Dermis lymphatic vessel endothelial cell (primary cell): ENCODE measurements at places on chromosomes 2 and 18. TPM values are rescaled to one million over a fixed set of nuclear protein-coding genes. Genes with fewer than 3 reads are reported as not detected.

The AFF3 gene
- total RNA-seq: 0.11 TPM in 1 of 2 replicates, not detected in the other

The FHOD3 gene
- 0.33 TPM in 1 of 2 replicates, not detected in the other for total RNA-seq

The FAM228A gene
- total RNA-seq: 0.09 and 0.43 TPM in 2 replicates

The ERICH2 gene
- total RNA-seq: not detected in 2 replicates

The SLC11A1 gene
- total RNA-seq: 0.09 and 0.11 TPM in 2 replicates

The INHA gene
- total RNA-seq: not detected in 2 replicates

The CERKL gene
- total RNA-seq: not detected in 2 replicates

The GBX2 gene
- total RNA-seq: 0.52 and 0.87 TPM in 2 replicates

The ZBTB7C gene
- total RNA-seq: not detected in 2 replicates

The TXNDC2 gene
- not detected in 2 replicates for total RNA-seq

The SERPINB12 gene
- total RNA-seq: not detected in 2 replicates

The USP37 gene
- total RNA-seq: 7.8 and 11.7 TPM in 2 replicates

The MYO7B gene
- 0.11 and 0.26 TPM in 2 replicates for total RNA-seq

The FSHR gene
- not detected in 2 replicates for total RNA-seq

The COX7A2L gene
- 158 and 182 TPM in 2 replicates for total RNA-seq

The FAHD2A gene
- total RNA-seq: 24.7 and 27.9 TPM in 2 replicates

The EIF2AK3 gene
- total RNA-seq: 13.0 and 13.1 TPM in 2 replicates

The SCN3A gene
- 0.69 and 14.8 TPM in 2 replicates for total RNA-seq

The CLEC4F gene
- 0.11 and 0.17 TPM in 2 replicates for total RNA-seq

The SLC4A1AP gene
- 14.2 and 18.4 TPM in 2 replicates for total RNA-seq

The GPD2 gene
- 30.0 and 34.0 TPM in 2 replicates for total RNA-seq

The PCARE gene
- total RNA-seq: not detected in 2 replicates

The RBKS gene
- total RNA-seq: 1.1 and 3.1 TPM in 2 replicates

The DAPL1 gene
- total RNA-seq: not detected in 2 replicates

The LGALSL gene
- total RNA-seq: 3.2 and 4.2 TPM in 2 replicates

The EN1 gene
- not detected in 2 replicates for total RNA-seq

The SMYD5 gene
- total RNA-seq: 9.4 and 13.8 TPM in 2 replicates

The GPR45 gene
- not detected in 2 replicates for total RNA-seq

The RASGRP3 gene
- total RNA-seq: 234 and 289 TPM in 2 replicates

The ANKRD30BL gene
- not detected in 2 replicates for total RNA-seq

The CFAP65 gene
- total RNA-seq: not detected in 2 replicates

The OR6B2 gene
- not detected in 2 replicates for total RNA-seq

The HOXD1 gene
- 5.9 and 10.0 TPM in 2 replicates for total RNA-seq

The CNTNAP5 gene
- under 0.01 TPM in 1 of 2 replicates, not detected in the other for total RNA-seq

The PXDN gene
- total RNA-seq: 174 and 187 TPM in 2 replicates

The PLGLB1 gene
- total RNA-seq: 0.11 and 1.7 TPM in 2 replicates

The LAMA1 gene
- 0.09 and 0.22 TPM in 2 replicates for total RNA-seq

The SP140 gene
- 0.17 TPM in 1 of 2 replicates, not detected in the other for total RNA-seq

The SANBR gene
- 13.0 and 14.0 TPM in 2 replicates for total RNA-seq

The VAMP5 gene
- 89.0 and 119 TPM in 2 replicates for total RNA-seq

The TMEM200C gene
- not detected in 2 replicates for total RNA-seq

The C2orf80 gene
- not detected in 2 replicates for total RNA-seq

The MDH1B gene
- 0.11 and 0.17 TPM in 2 replicates for total RNA-seq

The CYTIP gene
- total RNA-seq: not detected in 2 replicates

The PRLH gene
- total RNA-seq: not detected in 2 replicates

The FEZ2 gene
- 63.3 and 73.7 TPM in 2 replicates for total RNA-seq

The HDLBP gene
- total RNA-seq: 759 and 892 TPM in 2 replicates

The SERPINB8 gene
- 1.7 and 2.7 TPM in 2 replicates for total RNA-seq

The WNT10A gene
- total RNA-seq: not detected in 2 replicates

The MC4R gene
- total RNA-seq: not detected in 2 replicates

The DCC gene
- total RNA-seq: under 0.01 TPM in 1 of 2 replicates, not detected in the other

The AMER3 gene
- total RNA-seq: not detected in 2 replicates

The CXXC1 gene
- 29.9 and 36.8 TPM in 2 replicates for total RNA-seq

The ESPNL gene
- not detected in 2 replicates for total RNA-seq
